GM12878 (cell line): ENCODE measurements at places on chromosomes 5 and 9. TPM values are rescaled to one million over a fixed set of nuclear protein-coding genes. Genes with fewer than 3 reads are reported as not detected.

DNA sequence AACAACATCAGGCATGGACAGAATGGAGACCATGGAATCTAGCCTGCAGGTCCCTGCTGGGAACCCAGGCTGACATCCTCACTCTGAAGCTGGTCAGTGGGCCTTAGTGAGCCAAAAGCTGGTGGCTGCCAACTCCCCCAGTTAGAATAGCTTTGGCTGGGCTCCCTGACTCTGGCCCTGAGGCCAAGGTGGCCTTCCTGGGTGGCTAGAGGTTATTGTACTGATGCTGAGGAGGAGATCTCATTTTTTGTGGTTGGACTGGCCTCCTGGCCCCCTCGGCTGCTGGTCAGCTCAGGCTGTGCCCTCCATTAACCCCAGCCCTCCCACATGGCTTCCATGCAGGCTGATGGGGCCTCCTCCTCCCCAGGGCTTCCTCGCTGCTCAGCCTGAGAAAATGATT is 101.2 kb upstream of the PANK3 start:
- DNase-seq: no peak

GRCh38 chr5:142280066-142281007 is 44.5 kb downstream of the SPRY4 start:
- no peak for DNase-seq

GRCh38 chr9:129561594-129562281 is 59.2 kb downstream of the C9orf50 start:
- no peak for DNase-seq

- peak; percentile 64 for DNase-seq
Measured at GRCh38 chr5:139459451-139459934, 3.0 kb downstream of the ECSCR start.

DNA sequence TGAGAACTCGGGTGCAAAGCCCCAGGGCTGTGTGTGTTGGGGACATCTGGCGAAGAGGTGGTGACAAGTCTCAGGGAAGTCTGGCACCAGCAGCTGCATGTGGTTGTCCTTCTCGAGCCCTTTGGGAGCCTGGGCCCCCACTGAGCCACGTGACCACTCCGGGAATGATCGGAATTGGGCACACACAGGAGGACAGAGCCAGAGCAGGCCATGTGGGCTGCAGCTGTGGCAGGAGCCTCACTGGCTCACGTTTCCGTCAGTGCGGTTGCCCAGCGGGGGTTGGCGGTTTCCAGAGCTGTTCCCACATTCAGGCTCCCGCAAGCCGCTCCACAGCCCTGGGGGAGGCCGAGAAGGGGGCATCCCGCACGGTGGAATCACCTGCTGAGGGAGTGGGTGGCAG is 6.8 kb upstream of the CEL start:
- DNase-seq: no peak

The ZDHHC11 gene
- total RNA-seq: 0.61 and 1.4 TPM in 2 replicates

DNA sequence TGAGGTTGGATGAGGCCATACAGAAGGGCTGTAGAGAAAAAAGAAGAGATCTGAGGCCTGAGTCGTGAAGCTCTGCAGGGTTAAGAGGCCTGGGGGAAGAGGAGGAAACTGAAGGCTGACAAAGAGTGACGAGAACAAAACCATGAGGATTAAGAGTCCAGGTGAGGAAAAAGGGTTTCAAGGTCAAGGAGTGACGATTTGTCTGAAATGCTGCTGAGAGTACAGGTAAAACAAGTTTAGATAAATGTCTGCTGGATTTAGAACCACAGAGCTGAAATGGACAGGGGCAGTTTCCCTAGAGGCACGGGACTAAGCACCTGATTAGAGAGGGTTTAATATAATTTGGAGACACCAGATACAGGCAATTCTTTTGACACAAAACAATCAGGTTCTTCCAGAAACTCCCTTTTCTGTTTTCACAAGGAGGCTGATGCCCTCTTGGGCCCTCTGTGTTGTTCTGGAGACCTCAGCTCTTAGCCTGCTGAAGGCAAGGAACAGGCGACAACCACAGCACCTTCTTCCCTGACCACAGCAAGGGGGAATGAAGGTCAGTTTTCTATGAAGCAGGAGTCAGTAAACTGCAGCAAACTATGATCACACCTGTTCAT is 14.6 kb upstream of the GCNT1 start:
- DNase-seq: no peak

GRCh38 chr5:96680759-96681470 is 18.7 kb downstream of the CAST start:
- DNase-seq: no peak

The NDOR1 gene
- 28.2 and 32.9 TPM in 2 replicates for total RNA-seq

DNA sequence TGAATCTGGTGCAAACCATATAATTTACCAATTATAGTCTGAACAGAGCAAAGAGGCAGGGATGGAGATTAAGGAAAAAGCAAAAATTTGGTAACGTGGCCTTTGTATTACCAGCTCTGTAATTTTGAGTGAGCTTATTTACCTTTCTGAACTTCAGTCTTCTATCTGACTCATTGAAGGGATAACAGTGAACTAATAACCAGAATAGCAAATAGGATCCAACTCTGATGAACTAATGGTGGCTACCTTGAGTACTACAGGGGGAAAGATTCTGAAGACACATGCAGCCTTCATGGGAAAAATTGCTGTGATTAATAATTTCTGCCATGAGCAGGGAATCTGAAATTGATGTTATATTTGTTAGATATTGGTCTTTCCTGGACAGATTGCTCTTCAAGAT is 23.0 kb upstream of the LARP1 start:
- DNase-seq: no peak

The TRPM6 gene
- total RNA-seq: 0.05 and 0.24 TPM in 2 replicates

DNA sequence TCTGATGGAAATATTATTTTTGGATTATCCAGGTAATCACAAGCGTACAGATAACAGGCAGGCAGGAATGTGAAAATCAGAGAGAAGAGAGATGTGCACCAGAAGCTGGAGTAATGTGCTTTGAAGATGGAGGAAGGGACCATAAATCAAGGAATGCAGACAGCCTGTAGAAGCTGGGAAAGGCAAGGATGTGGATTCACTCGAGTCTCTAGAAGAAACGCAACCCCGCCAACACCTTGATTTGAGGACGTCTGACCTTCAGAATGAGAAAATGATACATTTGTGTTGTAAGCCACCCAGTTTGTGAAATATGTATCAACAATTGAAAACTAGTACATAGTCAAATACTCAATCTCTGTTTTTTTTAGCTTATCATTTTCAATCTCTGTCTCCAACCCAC is 207.6 kb upstream of the MPDZ start:
- DNase-seq: no peak

DNA sequence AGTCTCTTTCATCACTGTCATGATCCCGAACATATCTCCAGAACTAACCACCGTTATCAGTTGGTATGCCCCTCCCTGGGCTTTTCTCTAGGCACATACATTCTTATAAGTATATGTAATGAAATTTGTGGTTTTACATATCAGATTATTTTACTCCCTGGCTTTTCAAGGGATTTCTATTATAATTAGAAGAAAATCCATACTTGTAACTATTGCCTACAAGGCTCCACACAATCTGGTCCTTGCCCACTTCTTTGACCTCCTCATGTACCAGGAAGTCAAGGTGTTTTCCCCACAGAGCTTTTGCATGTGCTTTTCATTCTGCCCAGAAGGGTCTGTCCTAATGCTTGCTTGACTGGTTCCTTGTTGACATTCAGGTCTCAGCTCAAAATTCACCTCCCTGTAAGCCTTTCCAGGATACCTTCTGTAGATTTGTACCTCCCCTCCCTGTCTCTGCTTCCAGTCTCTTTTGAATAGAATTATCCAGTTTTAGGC is 33.6 kb upstream of the HSD17B4 start:
- no peak for DNase-seq

The ALDH1A1 gene
- 0.21 and 0.54 TPM in 2 replicates for total RNA-seq

DNA sequence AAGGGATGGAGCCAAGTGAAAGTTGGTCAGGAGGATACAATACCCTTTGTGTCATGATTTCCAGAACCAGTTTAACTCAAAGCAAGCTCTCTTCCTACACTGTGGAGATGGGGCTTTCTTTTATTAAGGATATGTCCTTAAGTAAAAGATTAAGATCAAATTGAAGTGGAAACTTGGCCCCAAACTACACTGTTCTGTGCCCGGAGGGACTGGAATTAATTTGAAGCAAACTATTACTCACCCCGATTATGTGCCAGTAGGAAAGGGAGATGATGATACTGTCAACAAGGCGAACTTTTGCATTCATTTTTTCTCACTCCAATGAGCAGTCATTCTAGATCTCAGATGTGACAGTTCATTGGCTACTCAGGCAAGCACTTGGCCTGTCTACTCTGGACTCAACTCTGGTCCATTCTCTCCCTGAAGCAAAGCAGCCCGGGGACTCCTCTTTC is 186.7 kb downstream of the NTRK2 start:
- no peak for DNase-seq

DNA sequence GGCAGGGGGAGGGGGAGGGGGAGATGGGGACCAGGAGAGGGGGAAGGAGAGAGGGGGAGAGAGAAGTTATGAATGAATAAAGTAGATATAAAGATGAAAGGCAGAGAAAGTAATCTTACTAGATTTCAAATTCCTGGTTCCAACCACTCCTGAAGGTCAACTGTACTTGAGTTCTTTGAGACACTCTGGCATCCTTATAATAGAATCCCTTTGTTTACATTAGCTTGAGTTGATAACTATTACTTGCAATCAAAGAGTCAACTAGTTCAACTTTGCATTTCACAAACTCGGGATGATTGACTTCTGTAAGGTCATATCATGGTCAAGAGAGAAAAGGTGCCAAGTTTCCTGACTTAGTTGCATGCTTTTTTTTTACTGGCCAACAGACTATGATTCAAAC is 42.2 kb downstream of the BAAT start:
- DNase-seq: no peak

The ARID3C gene
- 0.24 TPM in 1 of 2 replicates, not detected in the other for total RNA-seq

- DNase-seq: no peak
Measured at GRCh38 chr9:137150617-137151457, 11.9 kb downstream of the GRIN1 start.

The IFNA2 gene
- 0.26 TPM in 1 of 2 replicates, not detected in the other for total RNA-seq

The F12 gene
- 5.8 and 7.1 TPM in 2 replicates for total RNA-seq

DNA sequence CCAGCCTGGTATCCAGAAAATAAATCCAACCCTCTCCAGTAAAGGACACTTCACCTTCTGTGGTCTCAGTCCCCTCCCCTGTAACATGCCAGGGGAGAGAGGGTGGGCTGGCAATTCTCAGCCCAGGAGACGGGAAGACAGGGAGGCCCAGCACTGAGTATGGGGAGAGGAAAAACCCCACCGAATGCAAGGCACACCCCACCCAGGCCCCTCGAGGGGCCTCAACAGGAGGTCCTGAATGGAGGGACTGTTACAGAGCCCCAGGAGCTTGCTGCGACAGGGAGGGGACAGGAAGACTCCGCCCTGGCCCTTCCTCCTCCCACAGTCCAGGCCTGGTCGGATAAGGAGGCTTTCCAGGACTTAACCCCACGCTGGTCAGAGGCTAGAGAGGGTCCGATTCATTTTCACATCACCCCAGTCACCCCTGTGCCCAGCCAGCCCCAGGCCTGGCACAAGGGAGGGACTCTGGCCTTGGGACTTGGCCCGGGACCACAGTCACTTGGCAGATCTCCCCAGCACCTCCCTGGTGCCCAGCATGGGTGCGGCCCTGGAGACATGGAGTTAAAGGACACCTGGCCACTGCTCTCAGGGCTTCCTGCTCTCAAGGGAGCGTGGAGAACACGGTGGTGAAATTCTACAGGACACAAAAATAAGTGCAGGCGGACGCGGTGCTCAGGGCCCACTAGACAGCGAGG is 44.9 kb upstream of the STXBP1 start:
- no peak for DNase-seq

The TTLL11 gene
- 2.9 and 3.1 TPM in 2 replicates for total RNA-seq

GRCh38 chr5:95081982-95082381 is 202.9 kb downstream of the MCTP1 start:
- DNase-seq: no peak

The IL31RA gene
- 0.21 and 0.31 TPM in 2 replicates for total RNA-seq

The FAM240B gene
- not detected in 2 replicates for total RNA-seq

The NIM1K gene
- 0.69 and 1.0 TPM in 2 replicates for total RNA-seq

DNA sequence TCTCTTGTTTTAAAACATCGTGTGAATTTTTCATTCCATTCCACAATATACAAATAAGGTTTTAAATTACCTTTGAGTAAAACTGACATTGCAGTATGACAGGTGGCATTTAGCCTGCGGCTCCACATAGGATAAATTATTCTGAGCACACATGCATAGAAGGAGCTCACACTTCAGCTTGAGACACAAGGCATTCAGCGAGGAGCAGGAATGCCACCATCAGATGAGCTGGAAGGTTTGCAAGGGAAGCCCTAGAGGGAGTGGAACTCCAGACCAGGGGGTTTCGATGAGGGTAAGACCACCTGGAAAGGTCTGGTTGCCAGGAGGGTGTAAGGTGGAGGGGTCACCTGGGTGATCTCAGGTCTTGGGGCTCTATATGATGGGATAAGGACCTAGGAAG is 259.0 kb upstream of the ADRA1B start:
- no peak for DNase-seq

GRCh38 chr9:123099042-123099441 is 65.6 kb downstream of the GPR21 start:
- no peak for DNase-seq

DNA sequence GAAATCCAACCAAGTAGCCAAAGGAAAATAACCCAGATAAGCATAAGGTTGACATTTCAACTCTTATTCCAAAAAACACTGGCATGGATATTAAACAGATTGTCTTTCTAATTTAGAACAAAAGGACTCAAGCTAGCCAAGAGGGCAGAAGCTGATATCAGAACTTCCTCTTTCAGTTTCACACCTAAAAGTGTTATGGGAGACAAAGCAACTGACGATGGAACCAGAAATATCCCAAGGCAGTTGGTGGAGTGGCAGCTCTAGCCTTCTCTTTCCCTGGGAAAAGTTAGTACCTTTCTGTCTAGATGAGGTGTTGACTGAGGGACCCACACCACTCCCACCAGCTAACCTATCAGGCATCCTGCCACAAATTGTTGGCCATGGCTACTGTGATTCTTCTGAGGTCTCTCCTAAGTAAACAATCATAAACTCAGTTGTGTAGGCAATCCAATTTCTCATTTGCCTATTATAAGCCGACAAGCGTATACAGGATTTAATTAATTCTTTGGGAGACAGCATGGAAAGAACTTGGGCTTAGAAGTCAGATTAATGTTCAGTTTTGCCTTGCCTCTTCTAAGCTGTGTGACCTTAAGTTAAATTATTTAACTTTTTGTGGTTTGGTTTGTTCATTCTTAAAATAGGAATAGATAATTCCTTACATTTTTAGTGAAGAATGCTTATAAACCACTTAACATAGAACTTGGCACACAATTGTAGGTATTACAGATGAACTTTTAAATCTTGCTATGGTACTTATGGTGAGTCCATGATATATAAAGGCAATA is 110.9 kb upstream of the ADAMTSL1 start:
- DNase-seq: no peak

GRCh38 chr5:169803077-169803981 is 166.3 kb downstream of the DOCK2 start:
- no peak for DNase-seq

The RIC1 gene
- 32.3 and 33.8 TPM in 2 replicates for total RNA-seq

The MEGF10 gene
- 0.05 and 0.13 TPM in 2 replicates for total RNA-seq

DNA sequence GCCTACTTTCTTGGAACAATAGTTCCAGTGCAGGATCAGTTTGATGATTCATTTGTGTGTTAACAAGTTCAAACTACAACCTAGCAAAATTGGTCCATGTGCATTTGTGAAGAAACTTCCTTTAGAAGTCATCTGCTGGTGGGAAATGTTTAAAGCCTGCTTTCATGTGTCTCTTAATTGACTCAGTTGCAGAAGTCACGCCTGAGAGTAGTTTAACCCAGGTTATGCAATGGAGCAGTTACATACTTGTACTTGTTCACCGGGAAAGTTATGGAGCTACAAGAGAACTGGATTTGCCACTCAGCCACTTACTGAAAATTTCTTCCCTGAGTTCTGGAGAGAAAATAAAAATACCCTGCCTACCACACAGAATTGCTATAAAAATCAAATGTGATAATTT is 1397.8 kb downstream of the PTPRD start:
- DNase-seq: no peak

- DNase-seq: no peak
Measured at GRCh38 chr9:107520186-107520585, 30.6 kb upstream of the KLF4 start.
